ENCODE measurements at places on chromosomes 2 and 18.

DNA sequence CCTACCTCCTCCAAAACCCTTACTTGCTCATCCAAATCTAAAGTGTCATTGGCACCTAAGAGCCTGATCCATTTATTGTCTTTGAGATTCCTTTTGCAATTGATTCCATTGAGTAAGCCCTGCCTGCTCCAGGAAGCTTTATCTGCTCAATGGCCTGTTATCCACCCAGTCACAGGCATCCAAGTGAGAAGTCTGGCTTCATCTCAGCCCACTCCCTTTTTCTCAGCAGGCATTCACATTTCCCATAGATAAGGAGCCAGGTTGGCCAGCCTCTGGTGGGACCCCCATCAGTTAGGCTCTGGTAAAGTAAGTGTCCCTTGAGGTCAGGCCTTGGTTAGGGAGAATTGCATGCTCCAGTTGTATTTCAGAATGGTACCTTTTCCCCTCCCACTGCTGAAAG is 396.2 kb upstream of the ST6GAL2 start:
- no peak for DNase-seq

GRCh38 chr2:16167870-16168426 is 227.6 kb downstream of the MYCN start:
- DNase-seq: no peak

DNA sequence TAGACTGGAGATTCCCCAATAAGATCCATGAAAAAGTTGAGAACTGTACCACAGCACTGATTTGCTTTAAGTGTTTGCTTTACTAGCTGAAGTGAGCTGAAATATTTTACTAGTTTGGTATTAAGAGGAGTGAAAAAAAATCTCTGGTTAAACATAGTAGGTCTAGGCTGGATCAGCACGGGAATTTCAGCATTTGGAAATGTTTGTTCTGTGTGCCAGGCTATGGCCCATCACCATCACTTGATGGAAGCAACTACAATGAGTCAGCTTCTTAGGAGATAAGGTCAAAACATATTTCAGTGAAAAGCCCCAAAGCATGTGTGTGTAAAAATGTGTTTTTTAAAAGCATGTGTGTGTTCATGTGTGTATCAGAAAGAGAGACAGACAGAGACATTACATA is 131.4 kb upstream of the DNMT3A start:
- no peak for DNase-seq

DNA sequence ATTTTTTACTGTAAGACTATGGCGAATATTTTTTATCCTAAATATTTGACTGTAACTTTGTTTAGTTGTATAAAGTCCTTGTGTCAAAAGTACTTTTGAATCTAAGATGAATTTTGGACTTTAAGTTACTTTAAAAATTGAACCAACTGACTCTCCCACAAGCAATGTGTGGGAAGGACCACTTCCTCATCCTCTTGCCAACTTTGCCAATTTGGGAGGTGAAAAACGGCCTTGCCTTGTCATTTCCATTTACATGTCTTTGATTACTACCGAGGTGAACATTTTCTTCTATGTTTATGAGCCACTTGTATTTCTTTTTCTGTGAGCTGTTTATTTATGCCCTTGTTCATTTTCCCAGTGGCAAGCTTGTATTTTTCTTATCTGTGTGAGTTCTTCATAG is 12.8 kb upstream of the MSGN1 start:
- no peak for DNase-seq

GRCh38 chr18:50937183-50937582 is 30.7 kb upstream of the ELAC1 start:
- DNase-seq: no peak

DNA sequence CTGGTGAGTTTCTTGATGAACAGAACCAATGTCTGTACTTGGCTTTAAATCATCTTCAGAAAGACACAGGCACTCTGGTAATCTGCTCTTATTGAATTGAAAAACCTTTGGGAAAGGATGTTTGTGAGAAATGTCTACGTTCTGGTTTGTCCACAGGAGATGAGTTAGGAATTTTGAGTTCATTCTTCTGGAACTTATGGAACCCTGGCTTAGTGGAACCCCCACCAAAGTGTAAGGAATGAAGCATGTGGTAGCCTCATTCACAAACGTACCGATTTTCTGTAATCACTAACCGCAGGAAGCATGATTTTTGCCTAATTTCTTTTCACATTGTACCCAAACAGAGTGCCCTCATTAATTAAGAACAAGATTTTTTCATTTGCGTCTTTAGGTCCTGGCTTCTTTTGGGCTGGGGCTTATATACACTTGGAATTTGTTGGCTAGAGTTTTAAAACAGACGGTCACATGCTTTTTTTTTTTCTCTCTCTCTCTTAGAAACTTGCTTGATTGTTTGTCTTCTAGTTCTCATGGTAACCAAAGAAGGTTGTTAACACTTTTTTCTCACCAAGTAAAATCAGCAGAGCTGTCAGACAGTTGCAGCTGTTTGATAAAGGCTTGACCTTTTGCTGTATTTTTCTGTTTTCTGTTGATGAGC is 314.1 kb upstream of the THUMPD2 start:
- no peak for DNase-seq

- no peak for DNase-seq
These were observed 12.8 kb downstream of the IL18RAP start for GRCh38 chr2:102435741-102436140.

- no peak for DNase-seq
These were observed 238.8 kb downstream of the IKZF2 start for GRCh38 chr2:212912445-212913103.

- DNase-seq: no peak
These were observed 21.1 kb downstream of the PROC start for GRCh38 chr2:127439343-127439742.
